ENCODE measurements at places on chromosomes 5 and 9. TPM values are rescaled to one million over a fixed set of nuclear protein-coding genes. Genes with fewer than 3 reads are reported as not detected.

Gene PCDHB9
- total RNA-seq = 4.9 TPM

DNA sequence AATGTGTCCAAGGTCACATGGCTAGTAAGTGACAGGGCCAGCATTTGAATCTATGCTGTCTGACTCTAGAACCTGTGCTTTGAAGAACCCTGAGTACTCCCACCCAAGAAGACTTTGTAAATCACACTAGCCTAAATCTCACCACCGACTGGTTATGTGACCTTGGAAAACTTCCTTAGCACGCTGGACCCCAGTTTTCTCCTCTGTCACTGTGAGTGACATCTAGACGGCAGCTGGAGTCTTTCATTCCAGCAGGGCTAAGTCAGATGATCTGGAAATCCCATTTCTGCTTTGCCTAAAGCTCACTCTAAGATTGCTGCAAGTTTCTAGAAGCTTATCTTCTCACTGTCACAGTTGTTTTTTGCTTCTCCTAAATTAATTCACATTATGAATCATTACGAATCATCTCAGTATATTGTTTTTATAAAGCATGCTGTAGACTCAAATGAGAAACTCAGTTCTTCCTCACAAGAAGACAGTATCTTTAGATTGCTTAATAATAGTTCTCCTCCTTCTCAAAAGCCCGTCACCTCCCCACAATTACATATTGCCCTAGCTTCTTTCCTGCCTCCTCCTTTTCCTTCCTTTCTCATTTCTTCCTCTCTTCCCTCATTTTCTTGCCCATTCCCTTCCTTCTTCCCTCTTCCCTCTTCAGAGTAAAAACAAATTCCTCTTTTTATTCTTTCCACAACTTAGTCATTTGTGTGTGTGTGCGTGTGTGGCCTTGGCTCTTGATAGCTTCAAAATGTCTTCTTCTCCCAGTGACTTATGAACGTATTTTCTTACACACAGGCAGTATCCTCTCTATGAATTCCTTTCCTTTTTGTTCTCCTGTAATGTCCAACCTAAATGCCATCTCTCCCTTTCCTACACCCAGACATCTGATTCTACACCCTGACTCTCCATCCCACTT, 16.8 kb downstream of the ALDOB start:
- no peak for DNase-seq

DNA sequence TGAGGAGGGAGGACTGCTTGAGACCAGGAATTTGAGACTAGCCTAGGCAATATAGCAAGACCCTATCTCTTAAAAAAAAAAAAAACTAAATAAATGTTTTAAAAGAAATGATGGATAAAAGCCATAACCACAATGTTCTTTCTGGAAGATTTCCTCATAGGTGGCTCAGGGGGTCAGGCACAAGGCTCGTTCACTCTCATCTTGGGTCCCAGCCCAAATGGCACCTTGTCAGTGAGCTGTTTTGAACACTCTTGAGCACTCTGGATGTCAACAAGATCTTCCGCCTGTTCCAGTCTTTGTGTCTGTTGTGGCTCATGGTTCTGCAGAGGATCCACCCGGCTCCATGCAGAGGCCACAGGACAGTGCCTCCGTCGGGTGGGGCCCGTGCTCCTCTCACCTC, 35.7 kb upstream of the LMX1B start:
- DNase-seq = no peak

Gene IL3
- total RNA-seq = not detected

DNA sequence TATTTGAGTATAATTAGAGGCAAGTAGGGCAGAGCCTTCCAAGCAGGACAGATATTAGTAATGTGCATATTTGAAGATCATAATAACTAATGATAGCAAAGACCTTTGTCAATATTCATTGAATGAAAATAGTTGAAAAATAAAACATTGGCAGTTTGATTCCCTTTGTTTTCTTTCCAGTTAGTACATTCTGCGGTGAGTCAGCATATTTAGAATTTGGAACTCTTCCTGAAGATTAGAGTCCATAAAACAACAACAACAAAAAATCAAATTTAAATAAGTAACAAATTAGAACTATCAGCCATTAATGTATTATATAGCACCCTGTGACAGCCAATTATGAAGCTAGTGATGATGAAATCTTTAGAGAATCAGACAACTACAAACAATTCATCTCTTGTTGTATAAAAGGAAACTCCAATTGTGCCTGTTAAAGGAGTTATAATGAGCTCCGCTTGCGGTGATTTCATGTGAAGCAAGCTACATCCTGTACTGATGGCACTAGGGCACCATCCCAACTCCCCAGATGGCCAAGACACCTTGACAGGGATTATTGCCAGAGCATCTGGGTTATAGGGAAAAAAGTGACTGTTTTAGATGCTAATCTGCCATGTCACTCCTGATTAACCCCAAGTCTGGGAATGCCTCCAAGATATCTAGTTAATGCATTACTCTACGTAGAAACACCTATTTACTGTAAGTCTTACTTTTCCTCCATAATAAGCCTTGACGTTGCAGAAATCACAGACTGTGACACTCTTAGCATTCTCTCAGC, 6.8 kb downstream of the IFNA8 start:
- DNase-seq = no peak

Gene TAS2R1
- not detected for total RNA-seq

DNA sequence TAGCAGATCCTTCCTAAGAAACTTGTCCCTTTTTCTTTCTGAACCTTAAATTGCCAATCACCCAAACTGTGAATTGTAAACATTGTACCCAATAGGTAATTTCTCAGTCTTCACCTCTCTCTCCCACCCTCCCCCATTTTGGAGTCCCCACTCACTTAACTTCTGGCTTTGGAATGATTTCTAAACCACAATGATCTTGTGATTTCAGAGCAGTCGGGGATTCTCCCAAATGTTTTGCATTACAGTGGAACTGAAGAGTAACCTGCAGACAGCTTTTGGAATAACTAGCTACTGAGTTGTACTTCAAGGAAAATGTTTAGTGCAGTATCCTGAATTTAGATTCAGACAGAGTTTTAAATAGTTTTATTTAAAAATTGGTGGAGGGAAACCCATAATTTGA, 19.2 kb downstream of the SLC27A6 start:
- DNase-seq = no peak

- no peak for DNase-seq
These were observed 20.4 kb downstream of the GNPDA1 start for GRCh38 chr5:141992349-141992963.

Gene MELK
- 8.2 TPM for total RNA-seq

DNA sequence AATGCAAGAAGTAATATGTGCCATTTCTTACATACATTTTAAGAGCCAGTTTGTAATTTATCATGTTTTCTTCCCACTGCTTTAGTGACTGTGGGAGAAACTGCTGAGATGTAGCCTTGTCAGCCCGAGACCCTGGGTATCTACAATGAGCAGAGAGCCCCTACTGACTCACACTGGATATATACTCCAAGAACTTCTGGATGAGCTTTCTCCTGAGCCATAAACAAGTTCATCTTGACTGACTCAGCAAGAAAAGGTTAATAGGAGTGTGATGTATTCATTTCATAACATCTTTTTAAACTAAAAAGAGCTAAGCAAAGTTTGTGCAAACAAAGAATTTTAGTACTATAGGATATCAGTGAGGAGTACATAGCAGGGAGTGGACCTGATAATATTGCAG, 182.5 kb downstream of the EDIL3 start:
- DNase-seq = no peak

DNA sequence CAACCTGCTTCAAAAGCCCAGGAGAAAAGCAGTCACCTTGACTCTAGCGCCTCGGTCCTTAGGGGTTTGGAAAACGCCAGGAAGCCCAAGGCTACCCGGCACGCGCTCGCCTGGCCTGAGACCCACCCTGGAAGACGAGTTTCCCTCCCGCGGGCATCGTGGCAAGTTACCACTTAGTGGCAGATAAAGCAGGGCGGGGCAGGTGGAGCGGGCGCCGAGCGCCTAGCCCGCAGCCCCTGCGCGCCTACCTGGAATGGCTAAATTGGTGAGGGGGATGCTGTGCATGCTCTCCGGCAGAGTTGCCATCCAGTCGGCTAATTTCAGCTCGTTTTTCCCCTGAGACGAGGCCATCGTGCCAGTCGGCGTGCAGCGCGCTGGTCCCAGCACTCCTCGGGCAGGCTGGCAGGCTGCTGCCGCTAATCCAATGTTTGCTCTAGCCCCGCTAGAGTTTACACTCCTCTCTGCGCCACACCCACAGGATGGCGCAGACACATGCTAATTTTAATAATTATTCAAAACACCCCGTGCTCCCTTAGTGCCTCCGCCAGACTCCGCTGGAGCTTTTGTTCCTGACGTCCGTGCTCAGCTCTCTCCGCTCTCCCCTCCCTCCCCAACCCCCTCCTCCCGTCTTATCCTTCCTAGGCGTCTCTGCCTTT, at the start of gene PLCXD3:
Gene PLCXD3, minus strand, starts transcription at position 426 of the 656 bp plus-strand sequence. Its CDS starts 75 bp downstream, at position 351.
- DNase-seq = peak; percentile 33

Gene CKMT2
- 0.82 TPM for total RNA-seq

Gene SMIM33
- total RNA-seq = not detected

DNA sequence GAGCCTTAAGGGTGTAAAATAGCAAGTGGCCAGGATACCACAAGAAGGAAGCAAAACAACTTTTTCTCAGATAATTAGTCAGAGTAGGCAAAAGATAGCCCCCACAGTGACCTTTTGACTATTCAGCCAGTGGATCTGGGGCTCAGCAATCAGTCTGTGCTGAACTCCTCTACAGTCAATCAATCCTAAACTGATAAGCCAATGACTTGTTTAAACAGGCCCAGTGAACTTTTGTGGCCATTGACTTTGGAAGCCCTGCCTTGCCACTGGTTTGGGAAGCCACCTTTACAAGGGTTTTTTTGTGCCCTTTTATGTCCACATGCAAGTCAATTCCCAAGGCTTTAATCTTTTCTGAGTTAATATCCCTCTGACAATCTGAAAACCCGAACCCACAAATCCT, 1565.0 kb upstream of the WWC1 start:
- no peak for DNase-seq

GRCh38 chr9:137150617-137151457, 11.9 kb downstream of the GRIN1 start:
- no peak for DNase-seq

DNA sequence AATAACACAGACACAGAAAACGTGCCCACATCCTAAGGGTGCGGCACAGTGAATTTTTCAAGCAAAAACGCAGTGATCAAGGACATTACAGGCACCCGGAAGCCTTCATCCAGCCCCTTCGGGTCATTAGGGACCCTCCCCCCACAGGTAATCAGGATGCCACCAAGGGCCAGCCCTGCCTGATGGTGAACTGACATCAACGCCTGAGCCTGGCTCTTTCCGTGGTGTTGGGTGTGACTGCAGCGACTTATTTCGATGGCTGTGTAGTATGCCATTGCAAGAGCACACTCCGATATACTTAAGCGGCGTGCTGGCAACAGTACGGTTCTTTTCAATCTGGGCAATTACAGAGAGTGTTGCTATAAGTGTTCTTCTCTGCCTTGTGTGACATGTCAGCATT, 310.0 kb upstream of the IRX1 start:
- no peak for DNase-seq

DNA sequence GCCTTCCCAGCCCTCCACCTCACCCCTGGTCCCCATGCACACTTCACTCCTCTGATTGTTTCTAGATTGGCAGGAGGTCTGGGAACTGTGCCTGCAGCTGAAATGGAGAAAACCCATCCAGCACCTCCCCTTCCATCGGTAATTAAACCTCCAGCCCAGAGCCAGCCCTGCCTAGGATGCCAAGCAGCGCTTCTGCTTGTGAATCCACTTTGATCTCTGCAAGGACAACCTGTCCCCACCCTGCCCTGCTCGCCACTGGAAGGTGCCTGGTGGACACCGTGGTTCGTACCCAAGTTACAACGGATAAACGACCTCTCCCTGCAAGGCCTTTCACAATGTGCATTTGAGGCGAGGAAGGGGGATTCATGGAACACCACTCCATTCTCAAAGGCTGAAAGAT, 50.6 kb downstream of the IRX2 start:
- DNase-seq = no peak
